Tongue (tissue), 3 donors: ENCODE measurements at places on chromosomes 6 and 20.

DNA sequence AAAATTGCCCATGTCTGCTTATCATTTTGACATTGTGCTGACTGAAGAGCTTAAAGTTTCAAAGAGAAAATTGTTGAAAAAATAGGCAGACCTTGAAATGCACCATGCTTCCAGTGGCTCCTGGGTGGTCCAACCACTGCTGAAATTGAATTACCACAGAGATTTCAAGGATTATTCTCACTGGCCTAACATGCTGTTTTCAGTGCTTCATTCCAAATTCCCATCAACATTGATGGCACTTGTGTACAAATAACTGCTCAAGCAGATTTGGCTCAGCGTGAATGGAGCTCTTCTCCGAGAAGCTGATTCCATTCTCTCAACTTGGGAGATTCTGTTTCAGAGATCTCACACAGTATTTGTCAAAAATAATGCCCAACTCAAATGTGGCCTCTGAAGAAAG lies 75.5 kb downstream of the LAMA4 start:
- peak; percentile 83 for DNase-seq

- DNase-seq = peak; percentile 67
These were observed 1.0 kb upstream of the VSTM2L start for GRCh38 chr20:37901654-37902503.

DNA sequence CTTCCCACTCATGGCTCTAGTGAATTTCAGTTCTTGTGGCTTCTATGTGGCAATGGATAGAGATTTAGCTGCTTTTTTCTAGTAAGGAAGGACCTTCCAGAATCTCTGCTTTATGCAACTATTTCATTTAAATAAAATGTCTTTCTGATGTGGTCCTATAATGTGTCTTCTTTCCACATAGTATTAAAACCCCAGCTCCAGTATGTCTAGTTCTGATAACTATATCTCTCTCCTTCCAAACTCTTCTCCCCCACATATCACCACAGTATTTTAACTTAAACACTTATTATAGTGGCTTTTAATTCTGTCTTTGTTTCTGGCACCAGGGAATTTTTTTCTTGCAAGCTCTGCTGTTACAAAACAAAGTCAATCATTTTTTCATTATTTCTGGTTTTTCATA lies 40.6 kb upstream of the SUMO4 start:
- DNase-seq = no peak

DNA sequence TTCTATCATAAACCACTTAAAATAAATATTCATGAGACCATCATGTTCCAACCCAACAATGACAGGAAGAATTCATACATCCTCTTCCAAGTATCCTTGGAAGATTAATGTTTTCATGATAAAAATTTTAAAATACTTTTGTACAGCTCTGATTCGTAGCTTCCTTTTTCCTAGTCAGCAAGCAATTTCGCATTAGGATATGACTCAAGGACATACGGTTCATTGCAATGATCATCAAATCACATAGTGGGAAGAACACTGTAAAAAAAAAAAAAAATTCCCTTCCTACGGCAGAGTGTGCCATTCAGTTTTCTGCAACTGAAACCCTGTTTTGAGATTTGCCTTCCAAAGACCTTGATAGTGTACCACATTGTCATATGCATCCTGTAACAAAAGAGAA lies 35.3 kb upstream of the GFOD1 start:
- no peak for DNase-seq

DNA sequence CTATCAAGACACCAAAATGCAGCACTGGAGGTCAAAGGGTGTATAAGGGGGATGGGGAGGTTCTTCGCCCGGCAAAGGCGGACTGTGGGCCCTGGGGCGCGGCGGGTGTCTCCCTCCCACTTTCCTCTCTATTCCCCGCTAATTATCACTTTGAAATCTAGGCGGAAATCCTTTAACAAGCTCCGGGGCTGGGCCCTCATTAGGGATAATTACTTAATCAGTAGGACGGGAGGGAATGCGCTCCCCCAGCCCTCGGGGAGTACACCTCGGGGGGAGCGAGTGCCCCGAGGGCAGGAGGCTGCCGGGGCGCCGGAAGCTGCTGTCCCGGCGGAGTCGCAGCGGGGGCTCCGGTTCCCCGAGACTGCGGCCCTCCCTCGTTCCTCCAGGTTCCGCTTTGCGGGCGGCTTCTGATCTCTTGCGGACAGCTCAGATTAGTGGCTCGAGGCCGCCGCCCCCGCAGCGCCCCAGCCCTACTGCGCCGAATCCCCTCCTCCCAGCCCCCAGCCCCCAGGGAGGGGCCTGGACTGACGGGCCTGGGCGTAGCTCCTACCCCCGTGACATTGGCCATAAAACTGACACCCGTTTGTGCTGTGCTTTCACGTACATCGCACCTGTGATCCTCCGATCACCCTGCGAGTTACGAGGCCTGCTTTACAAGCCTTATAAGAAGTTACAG lies 14.7 kb downstream of the MUCL3 start:
- DNase-seq = peak; percentile 43
